ENCODE measurements at places on chromosomes 2 and 18.

GRCh38 chr2:45637440-45637839 lies 14.0 kb upstream of the PRKCE start:
- no peak for DNase-seq

GRCh38 chr2:178152033-178152432 lies 39.8 kb downstream of the RBM45 start:
- DNase-seq, result no peak

- DNase-seq, result no peak
Observed at GRCh38 chr2:39623917-39624316, 41.8 kb upstream of the TMEM178A start.

GRCh38 chr2:40513201-40513600 lies 61.3 kb upstream of the SLC8A1 start:
- DNase-seq, result no peak

- no peak for DNase-seq
Observed at GRCh38 chr2:33336036-33336625, 140.3 kb upstream of the RASGRP3 start.

DNA sequence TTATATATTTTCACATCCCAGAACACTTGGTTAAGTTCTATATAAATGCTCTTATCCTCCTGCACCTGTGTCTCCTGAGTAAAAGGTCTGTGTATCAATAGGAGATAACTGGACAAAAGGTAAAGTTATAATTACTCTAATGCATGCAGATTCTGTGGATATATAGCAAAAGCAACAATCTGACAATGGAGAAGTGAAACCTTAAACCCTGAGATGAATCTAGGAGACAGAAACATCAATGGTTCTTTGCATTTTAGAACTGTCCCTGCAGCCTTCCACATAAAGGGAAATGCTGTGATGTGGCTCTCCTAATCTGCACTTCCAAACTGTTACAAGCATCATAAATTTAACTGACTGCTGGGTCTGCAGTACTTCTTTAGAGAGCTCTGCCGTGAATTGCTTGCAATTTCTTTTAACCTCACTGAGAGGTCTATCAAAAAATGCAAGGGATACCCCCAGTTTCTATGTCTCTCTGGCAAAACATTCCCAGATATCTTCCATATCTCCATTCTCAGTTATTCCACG lies 42.8 kb upstream of the FSIP2 start:
- no peak for DNase-seq

DNA sequence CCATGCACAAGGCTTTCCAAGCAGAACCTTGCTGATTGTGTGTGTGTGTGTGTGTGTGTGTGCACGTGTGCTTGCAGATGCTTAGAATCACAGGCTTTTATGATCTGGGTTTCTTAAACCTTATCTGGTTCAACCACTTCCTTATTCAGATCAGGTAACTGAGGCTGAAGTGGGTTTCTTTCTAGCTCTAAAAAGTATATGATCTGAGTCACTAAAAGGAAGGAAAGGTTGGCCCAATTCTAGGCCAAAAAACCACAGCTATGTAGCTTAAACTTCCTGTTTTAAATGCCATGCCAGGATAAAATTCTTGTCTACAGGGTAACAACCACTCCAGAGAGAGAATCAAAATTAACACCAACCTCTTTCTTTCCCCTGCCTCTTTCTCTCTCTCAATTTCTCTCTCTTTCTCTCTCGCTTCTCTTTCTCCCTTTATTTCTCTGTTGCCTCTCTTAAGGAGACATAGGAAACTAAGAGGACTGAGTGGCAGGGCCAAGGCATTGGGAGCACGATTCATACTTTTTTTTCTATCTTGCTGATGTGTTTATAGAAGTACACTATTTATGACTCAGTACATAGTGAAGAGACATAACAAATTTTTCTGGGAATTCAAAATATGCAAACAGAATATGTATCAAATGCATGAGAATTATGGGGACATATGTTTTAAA lies 140.3 kb downstream of the TRIB2 start:
- peak; percentile 65 for DNase-seq

GRCh38 chr2:3981446-3981987 lies 278.1 kb downstream of the DCDC2C start:
- DNase-seq, result no peak

GRCh38 chr2:82998781-82999180 lies 1460.3 kb downstream of the SUCLG1 start:
- DNase-seq, result no peak

- DNase-seq, result no peak
Observed at GRCh38 chr2:9002313-9002636, 1.2 kb downstream of the MBOAT2 start.

DNA sequence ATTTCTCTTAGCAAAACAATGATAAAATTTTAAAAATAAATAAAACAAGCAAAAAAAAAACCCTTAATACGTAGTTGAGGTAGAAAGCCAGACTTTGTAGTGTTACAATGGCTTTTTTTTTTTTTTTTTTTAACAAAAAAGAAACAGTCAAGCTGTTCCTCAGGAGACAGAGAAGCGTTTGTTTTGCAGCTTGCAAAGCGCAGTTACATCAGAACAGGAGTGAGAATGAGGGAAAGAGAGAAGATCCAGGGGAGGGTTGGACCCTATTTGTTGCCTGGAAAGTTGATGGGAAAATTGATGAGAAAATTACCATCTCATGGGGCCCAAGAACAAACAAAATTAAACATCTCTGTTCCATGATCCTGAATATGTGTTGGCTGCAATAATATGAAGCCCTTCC lies 146.5 kb downstream of the NETO1 start:
- no peak for DNase-seq

GRCh38 chr18:50377061-50377798 lies 2.4 kb downstream of the SKA1 start:
- DNase-seq, result no peak

- no peak for DNase-seq
Observed at GRCh38 chr2:227710986-227711385, 6.8 kb downstream of the SLC19A3 start.

GRCh38 chr2:155944218-155944617 lies 388.3 kb downstream of the NR4A2 start:
- DNase-seq, result no peak

All from GM03348 (cell line).